Adipocyte (in vitro differentiated cells): ENCODE measurements at places on chromosomes 5 and 9.

- DNase-seq = no peak
Measured at GRCh38 chr5:135481387-135481786, 29.2 kb upstream of the TIFAB start.

DNA sequence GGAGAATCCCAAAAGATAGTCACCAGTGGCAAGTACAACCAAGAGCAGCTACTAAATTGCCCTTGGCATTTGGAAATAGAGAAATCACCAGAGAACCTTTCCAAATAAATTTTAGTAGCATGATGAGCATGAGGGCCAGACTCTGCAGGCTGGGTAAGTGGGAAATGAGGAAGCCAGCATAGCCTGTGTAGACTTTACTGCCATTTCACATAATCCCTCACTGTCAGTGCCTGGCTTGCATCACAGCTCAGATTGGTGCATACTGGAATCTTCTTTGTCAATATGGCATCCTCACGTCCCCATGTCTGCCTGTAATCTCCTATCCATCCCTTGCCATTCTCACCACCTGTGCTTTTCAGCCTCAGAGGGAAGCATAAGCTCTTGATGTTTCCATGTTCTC is 14.5 kb downstream of the GRAMD2B start:
- no peak for DNase-seq

GRCh38 chr9:86766912-86767311 is 180.4 kb downstream of the GAS1 start:
- DNase-seq = peak; percentile 56

- DNase-seq = no peak
Measured at GRCh38 chr5:128441165-128441564, 96.9 kb downstream of the FBN2 start.

DNA sequence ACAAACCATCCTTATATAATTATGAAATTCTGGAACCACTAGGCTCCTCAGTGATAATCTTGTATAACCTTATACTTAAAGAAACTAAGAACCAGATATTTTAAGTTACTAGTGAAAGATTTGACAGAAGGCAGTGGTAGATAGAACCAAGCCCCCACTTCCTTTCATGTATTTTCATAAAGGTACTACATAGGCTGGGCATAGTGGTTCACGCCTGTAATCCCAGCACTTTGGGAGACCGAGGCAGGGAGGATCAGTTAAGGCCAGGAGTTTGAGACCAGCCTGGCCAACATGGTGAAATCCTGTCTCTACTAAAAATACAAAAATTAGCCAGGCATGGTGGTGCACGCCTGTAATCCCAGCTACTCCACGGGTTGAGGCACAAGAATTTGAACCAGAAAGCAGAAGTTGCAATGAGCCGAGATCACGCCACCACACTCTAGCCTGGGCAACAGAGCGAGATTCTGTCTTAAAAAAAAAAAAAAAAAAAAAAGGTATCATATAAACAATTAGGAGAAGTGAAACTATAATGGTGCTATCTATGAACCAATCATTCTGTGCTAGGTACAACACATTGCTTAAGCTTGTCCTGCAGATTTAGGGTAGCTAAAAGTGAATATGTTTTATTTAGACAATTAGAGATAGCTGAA is 27.9 kb upstream of the DTWD2 start:
- DNase-seq = no peak

GRCh38 chr5:468401-468800 is 25.4 kb downstream of the EXOC3 start:
- no peak for DNase-seq

- no peak for DNase-seq
Measured at GRCh38 chr5:106258591-106259125, 1412.1 kb downstream of the EFNA5 start.

DNA sequence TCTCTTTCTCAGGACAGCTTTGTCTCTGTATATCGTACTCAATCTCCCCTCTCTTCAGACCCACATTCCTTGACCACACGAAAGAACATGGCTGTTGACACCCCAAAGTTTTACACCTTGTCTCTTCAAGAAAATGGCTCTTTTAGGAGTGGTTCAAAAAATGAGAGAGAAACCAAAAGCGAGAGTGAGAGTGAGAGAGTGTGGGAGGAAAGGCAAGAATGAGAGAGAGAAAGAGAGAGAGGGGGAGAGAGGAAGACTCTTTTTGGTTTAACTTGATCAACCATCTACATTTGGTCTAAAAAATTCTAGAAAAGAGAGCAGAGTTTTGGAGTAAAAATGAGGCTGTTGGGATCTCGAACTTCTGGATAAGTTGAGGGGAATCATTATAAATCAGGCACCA is 581.8 kb upstream of the WWC1 start:
- DNase-seq = no peak

DNA sequence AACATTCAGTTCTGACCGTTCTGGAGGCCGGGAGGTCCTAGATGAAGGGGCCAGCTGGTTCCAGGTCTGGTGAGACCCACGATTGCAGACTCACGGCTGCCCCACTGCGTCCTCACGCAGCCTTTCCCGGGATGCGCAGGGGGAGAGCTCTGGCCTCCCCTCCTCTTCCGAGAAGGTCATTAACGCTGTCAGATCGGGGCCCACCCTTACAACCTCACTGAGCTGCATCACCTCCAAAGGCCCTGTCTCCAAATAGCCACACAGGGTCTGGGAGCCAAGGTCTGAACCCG is 66.6 kb upstream of the PPP1R26 start:
- DNase-seq = no peak

DNA sequence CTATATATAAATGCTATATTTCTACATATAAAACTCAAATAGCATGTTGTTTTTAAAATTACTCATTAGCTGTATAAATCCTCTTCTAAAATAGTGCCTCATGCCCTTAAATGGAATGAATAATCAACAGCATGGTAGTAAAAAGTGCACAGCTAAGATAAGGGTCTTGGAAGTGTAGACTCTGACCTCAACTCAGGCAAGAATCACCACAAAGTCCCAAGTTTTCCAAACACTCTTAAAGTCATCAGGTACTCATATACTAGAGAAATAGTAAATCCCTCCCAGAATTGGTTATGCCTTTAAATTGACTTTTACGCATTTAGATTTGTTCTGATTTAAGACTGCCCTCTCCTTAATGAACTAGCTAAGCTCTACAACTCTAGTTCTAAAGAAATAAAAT is 113.8 kb downstream of the TMEM161B start:
- DNase-seq = no peak

DNA sequence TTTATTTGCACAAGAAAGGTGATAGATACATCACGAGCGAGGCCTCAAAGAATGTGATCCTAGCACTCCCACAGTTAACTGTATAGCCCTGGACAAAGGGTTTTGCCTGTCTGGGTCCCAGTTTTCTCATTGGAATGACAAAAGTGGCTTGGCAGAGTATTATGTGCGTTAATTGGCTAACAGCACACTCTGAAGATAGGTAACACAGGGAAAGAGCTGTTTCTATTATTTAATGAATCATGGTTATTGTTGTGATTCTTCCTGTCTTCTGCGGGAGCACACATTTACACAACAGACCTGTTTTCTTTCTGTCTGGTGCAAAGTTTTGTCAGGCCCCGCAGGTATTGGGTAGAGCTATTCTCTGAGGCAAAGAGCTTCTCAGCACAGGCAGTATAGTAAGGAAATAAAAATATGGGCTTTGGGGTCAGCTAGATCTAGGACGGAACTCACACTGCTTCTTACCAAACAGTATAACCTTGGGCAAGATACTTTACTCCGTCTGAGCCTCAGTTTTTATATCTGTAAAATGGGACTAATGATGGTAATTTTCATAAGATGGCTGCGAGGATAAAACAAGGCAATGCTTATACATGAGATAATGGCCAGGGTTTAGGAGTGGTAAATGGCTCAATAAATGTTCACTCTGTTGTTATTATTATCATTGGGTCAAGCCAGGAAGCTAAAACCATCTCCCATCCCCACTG is 78.9 kb downstream of the PLAC8L1 start:
- no peak for DNase-seq

DNA sequence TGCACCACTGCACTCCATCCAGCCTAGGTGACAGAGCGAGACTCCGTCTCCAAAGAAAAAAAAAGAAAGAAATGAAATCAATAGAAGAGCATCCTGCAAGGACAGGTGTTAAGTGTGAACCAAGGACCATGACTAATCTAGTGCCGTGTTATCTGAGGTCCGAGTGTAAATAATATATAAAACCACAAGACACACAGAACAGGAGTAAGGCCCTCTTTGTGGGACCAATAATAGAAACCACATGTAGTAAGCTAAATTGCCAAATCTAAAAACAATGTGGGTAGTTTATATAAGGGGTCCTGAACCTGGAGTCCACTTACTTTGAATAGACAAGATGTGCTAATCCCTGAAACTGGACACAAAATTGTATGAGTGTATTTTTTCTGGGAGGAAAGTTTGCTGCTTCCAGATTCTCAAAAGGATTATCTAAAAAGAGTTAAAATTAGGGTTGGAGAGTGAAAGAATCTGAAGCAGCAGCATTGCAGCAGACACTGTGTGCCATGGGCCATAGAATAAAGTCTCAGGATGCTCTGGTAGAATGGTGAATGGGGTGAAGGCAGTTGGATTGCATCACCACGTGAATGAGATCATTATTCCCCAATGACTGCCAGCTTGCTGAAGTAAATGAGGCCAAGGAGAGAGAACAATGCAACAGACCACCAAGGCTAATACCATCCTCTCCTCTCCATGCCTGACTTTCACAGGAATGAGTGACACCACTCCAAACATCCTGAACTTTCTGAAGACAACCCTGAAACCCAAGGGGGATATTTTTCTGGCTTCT is 222.7 kb downstream of the DCP2 start:
- peak; percentile 86 for DNase-seq

DNA sequence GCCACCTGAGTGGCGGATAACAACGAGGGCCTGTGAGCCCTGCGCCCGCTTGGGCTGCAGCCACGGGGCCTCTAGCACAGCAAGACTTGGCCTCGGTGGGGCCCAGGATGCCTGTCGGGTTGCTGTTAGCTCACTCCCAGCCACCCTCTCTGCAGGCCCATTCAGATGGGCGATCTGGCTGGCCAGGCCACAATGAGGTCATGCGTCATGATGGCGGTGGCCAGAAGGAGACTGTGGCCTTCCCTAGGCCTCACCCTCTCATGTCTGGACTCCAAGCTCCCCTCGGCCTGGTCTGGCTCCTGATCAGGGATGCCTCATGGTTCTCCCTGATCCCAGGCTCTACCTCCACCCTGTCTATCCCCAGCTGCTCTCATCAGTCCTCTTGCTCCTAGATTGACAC is 19.0 kb upstream of the TCOF1 start:
- DNase-seq = no peak

- DNase-seq = no peak
Measured at GRCh38 chr9:129840034-129840433, 4.8 kb downstream of the USP20 start.

DNA sequence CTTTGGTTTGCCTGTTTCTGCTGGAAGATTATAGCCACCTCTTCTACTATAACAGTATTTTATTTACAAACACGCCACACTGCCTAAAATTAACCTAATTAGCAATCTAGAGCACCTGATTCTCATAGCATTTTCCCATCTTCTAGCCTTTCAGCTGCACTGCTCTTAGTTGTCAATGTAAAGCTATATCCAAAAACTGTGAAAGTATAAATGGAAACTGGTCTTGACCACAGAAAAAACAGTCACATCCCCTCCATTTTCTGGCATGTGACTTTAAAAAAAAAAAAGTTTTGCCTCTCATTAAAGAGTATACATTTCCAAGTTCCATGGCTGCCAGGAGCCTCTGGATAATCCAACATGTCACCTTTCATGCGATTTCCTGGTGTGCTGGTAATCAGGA is 287.8 kb downstream of the DTWD2 start:
- no peak for DNase-seq

DNA sequence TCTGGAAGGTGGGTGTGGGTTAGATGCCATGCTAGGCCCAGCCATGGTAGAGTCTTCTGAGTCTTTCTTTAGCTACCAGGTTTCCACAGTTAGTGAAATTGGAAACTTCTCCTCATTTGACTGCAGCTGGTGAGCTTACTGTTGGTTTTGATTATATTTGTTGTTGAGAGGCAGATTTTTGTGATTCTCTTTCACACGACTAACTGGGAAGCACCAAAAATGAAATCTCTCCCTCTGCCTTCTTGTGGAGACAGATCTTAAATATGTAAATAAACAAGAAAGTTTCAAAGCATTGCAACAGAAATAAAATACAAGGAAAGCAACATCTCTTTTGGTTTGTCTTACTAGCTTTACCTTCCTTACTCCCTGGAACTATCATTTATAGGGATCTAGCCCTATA is 122.2 kb downstream of the CEMIP2 start:
- peak; percentile 65 for DNase-seq

DNA sequence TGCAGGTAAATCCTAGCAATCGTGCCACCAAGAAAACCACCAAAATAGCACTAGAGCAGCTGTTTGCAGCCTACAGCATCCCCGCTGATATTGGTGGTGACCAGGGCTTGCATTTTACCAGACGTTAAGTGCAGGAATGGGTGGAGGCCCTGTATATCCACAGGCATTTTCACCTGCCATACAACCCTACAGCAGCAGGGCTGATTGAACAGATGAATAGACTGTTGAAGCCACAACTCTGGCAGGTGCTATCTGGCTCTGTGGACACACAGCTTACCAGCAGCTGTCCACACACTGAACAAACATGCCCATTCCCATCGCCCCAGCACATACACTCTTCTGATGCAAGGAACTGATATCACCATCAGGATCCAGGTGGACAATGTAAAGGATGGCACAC is 154.5 kb upstream of the APC start:
- no peak for DNase-seq

- DNase-seq = peak; percentile 42
Measured at GRCh38 chr5:133552925-133553525, 59.3 kb downstream of the FSTL4 start.

DNA sequence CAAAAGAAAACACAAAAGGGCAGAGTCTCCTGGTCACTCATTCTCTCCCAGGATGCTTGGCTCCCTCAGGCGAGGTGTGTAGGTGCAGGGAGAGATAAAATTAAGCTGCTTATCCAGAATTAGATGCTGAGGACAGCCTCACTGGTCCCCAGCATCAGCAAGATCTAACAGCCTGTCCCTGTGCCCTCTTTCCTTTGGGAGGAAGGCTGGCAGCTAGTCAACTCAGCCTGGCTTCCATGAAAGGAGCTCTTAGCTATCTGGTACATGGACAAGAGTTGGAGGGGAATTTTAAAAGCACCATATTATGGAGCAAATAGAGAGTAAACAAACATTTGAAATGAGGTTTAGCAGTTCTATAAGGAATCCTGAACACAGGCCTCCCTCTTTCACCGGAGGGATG is 198.5 kb upstream of the PANK3 start:
- no peak for DNase-seq

GRCh38 chr9:4792054-4792571 is 631 bp upstream of the RCL1 start:
- no peak for DNase-seq
